Stimulated activated CD8-positive, alpha-beta memory T cell treated with anti-CD3 and anti-CD28 coated beads, Interleukin-15, amount 100 ng/mL, for 4 hours (primary cell): ENCODE measurements at places on chromosomes 7 and 10.

- DNase-seq, result no peak
Measured at GRCh38 chr10:14456218-14456869, 125.6 kb upstream of the FRMD4A start.

- DNase-seq, result no peak
Measured at GRCh38 chr7:47507522-47507921, 74.4 kb downstream of the TNS3 start.

DNA sequence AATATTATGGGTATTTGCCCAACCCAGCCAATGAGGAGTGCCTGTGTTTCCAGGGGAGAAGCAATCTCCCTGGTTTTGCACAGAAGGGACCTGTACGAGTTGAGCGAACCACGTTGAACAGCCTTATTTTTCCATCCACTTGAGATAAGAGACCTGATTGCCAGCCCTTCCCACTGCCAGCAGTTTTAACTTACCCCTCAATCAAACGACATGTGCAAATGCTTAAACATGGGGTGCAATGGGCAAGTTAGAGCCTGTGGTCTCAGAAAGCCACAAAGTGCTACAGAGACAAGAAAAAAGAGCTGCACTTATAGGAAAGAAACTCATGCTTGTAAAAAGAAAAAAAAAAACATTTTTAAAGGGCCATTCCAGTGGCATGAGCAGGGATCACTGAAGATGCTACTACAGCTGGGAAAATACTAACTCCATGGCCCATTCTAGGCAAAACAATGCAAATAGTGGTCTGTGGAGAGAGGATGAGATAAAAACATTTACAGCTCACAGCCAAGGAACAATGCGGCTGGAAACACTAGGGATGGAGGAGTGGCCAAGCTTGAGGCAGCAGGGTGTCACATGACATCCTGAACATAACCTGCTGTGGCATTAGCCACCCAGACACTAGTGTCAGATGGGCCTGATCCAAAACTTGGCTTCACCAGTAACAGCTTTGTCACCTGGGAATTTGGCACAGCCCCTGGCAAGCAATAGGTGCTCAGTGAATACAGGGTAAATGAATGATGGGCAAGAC lies 162.8 kb downstream of the ELMO1 start:
- no peak for DNase-seq

DNA sequence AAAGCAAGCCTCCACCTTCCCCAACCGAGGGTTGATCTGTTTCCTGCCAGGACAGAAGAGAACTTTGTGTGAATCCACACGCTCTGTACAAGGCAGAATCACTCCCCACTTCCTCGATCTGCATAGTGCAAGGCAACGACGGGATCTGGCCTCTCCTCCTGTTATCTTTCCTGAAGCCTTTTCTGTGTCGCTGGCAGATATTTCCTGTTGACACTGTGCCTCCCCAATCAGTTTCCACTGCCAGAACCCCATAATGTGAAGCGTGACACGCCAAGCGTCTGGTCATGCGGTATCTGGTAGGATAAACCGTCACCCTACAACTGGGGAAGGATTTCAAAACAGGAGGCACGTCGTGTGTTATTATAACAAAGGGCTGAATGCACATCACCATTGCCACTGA lies 57.2 kb downstream of the FAM171A1 start:
- no peak for DNase-seq

GRCh38 chr7:157972914-157973313 lies 614.7 kb downstream of the PTPRN2 start:
- no peak for DNase-seq

- DNase-seq, result no peak
Measured at GRCh38 chr10:78464856-78465267, 431.2 kb downstream of the RPS24 start.
